HS-27A (cell line): ENCODE measurements at places on chromosomes 4 and X.

DNA sequence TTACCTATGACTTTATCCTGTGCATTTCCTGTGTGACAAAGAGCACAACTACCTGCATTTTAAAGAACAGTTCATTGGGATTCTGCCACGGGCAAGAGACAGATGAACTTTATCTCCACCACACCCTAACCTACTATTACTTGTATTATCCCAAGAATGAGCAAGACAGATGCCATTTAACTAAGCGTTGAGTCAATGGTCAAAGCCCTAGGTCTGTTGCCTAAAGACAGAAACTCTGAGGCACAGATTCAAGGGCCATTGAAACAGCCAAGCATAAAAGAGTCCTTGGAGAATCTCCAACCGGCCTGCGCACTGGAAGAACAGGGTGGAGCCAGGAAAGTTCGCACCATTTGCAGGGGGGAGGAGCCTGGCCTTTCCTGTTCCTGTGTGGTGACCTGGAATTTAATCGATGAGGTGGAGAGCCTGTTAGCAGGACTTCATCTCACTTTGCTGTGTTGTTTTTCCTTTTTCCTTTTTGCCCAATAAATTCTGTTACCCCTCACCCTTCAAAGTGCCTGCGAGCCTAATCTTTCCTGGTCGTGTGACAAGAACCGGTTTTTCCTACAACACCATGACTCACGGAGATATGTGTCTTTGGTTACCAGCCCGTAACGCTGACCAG is 146.4 kb upstream of the DIAPH2 start:
- DNase-seq = no peak

GRCh38 chrX:150362599-150363481 is at the start of gene MAMLD1:
TSS of gene MAMLD1 (plus strand) at chrX:150363317. CDS start at chrX:150445517, 82,200 bp downstream.
- DNase-seq = no peak

DNA sequence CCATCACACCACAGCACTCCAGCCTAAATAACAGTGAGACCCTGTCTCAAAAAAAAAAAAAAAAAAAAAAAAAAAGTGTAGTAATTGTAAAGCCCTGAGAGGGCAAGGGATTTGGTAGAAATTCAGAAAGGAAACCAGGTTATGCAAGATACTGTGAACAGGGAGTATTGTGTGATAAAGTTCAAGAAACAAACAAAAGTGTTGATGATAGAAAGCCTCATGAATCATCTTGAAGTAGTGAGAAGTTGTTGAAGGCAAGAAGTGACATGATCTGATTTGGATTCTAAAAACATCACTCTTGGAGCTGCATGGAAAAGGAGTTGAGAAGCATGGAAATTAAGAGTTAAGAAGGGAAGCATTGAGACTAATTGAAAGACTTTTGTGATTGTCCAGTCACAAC is 102.2 kb downstream of the RAP1GDS1 start:
- DNase-seq = no peak

DNA sequence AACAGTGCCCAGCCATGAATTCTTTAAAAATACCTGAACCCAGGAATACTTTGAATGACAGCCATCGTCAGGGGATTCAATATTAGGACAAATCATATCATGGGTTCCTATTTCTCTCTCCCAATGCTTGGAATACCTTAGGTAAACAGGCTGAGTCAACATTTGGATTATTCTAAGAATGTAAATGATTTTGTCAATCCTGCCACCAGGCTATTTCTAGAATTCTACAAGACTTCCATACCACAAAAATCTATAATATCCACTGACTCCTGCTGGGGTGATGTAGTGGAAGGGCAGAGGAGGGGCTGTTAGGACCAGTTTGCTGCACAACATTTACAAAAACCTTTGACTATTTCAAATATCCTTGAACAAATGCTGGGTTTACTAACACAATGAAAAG is 65.2 kb downstream of the IGFBP7 start:
- peak; percentile 77 for DNase-seq

- DNase-seq = no peak
These were observed 592.9 kb downstream of the BCOR start for GRCh38 chrX:39504850-39505259.

GRCh38 chrX:17323397-17323796 is 51.6 kb upstream of the NHS start:
- DNase-seq = no peak

DNA sequence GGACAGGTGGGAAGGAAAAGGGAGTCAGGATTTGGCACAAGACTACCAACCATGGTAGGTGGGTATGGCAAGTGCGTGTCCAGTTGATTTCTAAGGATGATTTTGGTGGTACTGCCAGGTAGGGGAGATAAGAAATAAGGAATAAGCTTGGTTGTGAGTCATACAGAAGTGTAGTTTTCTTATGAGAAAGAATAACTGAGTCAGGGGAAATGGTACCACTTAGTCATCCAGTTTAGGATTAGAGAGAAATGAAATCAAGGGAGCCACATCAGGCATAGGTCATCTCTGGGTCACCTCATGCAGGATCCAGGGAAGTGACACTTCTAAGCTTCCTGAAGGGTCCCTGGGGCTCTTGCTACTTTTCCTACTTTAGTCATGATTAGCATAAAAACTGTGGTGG is 107.1 kb upstream of the C1GALT1C1 start:
- DNase-seq = no peak

- DNase-seq = no peak
These were observed 25.4 kb upstream of the AFAP1 start for GRCh38 chr4:7964890-7965662.

GRCh38 chr4:25884031-25884782 is 21.4 kb upstream of the SEL1L3 start:
- no peak for DNase-seq

DNA sequence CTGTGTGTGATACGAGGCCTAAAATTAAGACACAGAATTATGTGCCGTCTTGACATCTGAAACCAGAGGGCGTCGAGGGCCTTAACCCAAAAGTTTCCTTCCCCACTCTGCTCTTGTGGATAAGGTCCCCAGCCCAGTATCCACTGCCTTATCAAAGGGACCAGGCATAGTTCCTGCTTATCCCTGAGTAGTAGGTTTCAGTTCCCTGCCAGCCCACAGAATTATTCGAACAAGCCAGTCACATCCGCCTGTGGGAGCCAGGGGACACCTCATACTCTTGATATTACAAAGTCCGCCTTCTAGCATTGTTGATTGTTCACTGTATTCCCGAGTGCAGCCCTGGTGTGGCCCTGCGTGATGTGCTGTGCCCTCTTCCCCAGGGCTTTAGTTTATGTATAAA is 5.4 kb upstream of the MMRN1 start:
- no peak for DNase-seq

DNA sequence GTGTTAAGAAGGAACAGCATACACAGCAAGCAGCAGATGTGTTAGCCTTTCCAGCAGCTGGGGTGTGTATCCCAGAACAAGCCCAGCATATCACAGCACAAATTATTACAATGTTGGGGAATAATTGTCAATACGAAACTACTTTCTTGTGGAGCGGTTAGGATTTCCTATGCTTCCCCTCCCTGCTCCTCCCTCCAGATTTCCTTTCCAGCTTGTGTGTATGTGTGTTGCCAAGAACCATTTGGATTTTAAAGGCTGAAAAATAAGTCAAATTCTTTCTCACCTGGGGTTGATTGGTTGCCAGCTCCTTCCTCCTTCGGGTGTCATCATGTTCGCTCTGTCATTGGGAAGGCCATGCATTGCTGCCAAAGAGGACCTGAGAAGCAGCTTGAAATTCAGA is 178.2 kb upstream of the FRMPD4 start:
- no peak for DNase-seq

DNA sequence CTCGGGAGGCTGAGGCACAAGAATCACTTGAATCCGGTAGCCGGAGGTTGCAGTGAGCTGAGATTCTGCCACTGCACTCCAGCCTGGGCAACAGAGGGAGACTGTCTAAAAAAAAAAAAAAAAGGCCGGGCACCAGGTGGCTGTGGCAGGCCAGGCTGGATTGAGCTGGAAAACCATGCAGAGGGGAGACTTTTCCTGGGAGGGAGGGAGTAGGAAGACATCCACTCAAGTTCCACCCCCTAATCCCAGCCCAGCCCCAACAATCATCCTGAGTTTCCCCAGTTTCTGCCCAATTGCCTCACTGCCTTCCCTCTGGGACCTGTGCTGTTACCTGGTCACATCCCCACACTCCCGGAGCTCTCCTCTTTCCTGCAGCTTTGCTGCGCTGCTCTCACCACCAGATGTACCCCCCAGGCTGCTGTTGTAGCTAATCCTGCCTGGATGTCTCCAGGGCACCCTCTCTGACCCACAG is 9.0 kb upstream of the TSPYL2 start:
- DNase-seq = no peak

- DNase-seq = no peak
These were observed 52.6 kb upstream of the BBS12 start for GRCh38 chr4:122679946-122680345.

GRCh38 chr4:43224559-43224958 is 332.0 kb downstream of the GRXCR1 start:
- no peak for DNase-seq

DNA sequence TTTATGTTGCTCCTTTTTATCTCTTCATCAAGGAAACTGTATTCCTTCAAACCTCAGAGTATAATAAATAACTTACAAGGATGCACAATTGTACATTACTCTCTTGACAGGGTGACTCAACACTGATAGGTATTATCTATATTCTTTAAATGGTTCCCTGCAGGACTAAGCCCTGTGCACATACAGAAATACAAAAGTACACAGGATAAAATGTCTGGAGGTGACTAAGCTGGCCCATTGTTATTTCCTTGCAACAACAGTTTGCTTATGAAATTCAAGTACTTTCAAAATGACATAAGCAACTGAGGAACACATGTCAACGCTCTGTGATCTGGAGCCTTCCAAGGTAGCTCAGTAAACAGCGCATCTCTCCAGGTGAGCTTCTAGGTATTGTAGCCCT is 83.8 kb upstream of the RPL34 start:
- DNase-seq = no peak

GRCh38 chr4:153733751-153734448 is 25.9 kb downstream of the RNF175 start:
- no peak for DNase-seq

DNA sequence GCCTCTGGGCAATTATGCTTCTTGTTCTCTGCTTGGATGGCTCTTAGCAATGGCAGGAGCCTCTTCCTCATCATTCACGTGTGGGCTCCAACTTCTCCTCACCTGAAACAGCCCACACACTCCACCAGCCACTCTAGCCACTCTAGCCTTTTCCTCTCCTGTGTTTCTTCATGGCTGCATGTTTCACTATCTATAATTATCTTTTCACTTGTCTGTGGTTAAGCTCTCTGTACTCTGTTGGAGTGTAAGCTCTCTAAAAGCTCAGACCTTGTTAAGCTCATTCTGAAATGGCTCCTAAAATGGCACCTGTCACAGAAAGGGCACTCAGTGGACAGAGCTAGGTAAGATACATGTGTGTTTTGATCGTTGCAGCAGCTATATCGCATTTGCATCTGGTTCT is 80.0 kb downstream of the SH3KBP1 start:
- DNase-seq = no peak

DNA sequence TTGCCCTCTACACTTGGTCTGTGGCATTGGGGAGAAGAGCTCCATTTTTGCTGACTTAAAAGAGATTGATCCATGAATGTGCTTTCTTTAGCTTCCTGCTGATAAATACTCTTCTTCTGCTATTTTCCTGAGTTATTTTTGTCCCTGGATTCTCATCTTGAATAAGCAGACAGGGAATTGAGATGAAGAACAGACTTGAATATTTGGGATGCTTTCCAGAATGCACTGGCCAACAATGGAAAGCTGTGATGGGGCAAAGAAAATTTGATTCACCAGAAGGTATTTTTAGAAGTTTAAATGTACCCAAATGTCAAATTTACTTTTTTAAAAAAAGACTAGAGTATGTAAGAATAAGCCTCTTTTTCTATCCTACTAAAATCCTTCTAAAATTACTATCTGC is 309.9 kb upstream of the PPP1R2C start:
- DNase-seq = no peak

DNA sequence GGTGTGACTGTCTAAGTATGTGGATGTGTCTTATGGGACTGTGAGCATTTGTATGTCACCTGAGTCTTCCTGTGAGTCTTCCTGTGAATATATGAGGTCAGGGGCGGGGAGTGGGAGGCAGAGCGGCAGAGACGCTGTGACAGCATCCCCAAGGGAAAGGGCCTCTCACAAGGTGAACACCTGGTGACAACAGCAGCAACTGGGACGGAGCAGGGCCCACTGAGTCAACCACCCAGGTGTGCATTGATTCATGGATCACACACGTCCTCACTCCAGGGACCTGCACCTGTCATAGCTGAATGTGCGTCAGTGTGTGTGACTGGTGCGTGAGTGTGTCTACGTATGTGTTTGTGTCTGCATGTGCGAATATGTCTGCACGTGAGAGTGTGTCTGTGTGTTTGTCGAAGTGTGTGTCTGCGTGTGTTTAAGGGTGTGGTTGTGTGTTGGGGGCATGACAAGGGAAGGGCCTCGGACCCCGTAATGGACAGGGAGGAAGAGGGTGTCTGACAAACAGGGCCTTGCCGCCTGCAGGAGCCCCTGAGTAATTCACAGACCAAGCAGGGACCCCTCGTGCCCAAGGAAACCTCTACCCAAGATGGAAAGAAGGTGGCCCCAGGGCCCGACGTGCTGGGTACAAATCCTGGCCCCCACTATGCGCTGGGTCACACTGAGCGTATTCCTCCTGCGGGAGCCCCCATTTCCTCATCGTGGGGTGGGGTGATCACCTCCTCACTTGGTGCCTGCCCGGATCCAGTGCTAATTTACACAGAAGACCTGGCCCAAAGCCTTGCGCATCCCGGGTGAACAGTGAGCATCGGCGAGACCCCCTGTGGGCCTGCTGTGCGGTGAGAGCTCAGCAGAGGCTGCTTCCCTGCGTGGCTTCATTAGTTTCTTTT is 76.7 kb downstream of the ABLIM2 start:
- no peak for DNase-seq

- no peak for DNase-seq
These were observed 29.7 kb downstream of the TMEM164 start for GRCh38 chrX:110032534-110033147.

DNA sequence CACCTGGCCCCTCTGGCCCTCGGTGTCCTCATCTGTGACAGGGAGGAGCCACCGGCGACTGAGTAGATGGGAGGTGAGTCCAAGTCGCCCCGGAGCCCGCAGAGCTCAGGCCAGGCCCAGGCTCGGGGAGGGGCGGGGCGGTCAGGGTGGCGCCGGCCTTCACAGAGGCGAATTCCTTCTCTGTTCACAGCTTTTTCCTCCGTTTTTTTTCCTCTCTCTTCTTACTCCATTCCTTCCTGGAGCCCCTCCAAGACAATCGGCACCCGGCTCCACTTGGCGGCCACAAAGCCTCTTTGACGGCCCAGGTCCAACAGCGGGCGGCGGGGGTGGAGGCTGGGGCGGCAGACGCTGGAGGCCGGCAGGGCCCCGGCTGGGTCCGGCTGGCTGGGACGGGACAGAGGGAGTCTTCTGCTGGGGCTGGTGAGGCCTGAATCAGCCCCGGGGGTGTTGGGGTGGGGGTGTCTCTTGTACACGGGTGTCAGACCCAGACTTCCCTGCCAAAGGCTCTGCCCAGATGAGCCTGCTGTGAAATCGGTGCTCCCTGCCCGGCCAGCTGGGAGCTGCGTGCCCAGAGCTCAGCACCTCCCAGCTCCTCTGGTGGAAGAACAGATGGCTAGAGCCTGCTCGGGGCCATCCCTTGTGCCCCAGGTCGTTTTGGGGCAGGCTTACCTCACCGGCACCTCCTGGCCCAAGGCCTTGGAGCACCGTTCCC is 22.6 kb downstream of the FGFRL1 start:
- no peak for DNase-seq
